ENCODE measurements at places on chromosomes 3 and 15.

DNA sequence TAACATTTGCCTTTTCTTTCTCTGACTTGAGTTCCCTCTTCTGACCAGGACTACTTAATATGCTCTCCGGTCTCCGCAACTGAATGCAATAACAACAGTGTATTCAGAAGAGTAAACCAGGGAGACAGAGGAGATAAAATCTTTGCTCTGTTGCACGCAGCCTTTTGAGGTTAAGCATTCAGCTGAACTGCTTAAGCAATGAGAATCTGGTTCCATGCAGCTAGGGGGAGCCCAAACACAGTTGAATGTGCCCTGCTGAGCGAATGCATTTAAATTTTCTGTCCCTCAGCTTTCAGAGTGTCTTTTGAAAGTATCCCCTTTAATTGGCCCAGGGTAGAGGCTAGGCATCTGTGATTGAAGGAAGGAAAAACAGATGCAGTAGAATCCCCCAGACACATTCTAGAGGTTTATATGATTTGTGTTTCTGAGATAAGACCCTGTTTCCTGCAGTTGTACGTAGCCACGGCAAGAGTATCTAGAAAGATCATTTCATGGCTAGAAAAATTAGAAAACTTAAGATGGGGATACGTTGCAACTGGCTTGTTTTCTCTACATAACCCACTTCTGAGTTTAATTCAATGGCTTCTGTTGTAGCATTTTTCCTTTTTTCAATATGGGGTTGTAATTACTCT, 309.6 kb downstream of the TUSC7 start:
- DNase-seq = no peak

- no peak for DNase-seq
Observed at GRCh38 chr15:57377478-57377847, 1.2 kb downstream of the CGNL1 start.

DNA sequence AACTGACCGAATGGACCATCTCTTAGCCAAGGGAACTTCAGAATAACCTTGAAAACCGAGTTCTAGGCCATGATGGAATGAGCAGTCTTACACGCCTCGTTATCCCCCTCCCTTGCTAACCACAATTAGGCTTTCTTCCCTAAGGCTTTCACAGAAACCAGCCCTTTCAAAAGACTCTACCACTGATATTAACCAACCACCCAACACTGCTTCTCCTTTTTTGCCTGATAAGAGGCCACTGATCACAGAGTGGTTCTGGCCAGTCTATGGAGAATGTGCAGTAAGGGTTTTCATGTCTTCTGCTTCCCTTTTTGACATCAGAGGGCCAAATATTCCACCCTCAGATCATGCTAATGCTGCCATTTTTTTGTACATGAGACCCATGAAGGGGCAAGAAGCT, 59.3 kb downstream of the MCF2L2 start:
- no peak for DNase-seq

DNA sequence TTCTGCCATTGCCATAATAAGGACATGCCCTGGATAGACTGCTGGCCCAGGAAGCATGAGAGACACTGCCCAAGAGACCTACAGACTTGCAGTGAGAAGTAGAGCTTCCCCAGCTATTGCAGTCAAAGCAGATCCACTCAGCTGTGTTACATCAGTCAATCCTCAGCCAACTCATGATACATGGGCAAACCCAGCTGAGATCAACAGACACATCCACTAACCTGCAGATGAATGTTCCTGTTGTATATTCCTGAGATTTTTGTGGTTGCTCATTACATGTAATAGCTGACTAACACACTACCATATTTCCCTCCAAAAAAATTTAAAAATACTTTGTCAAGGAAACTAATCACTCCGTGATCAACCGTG, 68.6 kb downstream of the DCLK3 start:
- peak; percentile 75 for DNase-seq

GRCh38 chr3:5136919-5137429, 14.9 kb downstream of the ARL8B start:
- DNase-seq = peak; percentile 45

Data from NCI-H226 (cell line).